ENCODE measurements at places on chromosomes 12 and 14.

GRCh38 chr12:6959058-6959804 lies 8.1 kb downstream of the PTPN6 start:
- H3K4me1 ChIP-seq: peaks cover 77% of the 10 kb centered on the region
- DNase-seq: peak; percentile 77
- H3K27ac ChIP-seq: peak overlapping the region; percentile 98
- H3K4me3 ChIP-seq: peak overlapping the region; percentile 98
- H3K27me3 ChIP-seq: no peaks in the 10 kb centered on the region
- peaks cover 79% of the 10 kb centered on the region for H3K36me3 ChIP-seq

GRCh38 chr12:28104316-28104715 lies 85.9 kb upstream of the CCDC91 start:
- H3K27me3 ChIP-seq: peaks cover 5% of the 10 kb centered on the region
- peaks cover 3% of the 10 kb centered on the region for H3K4me1 ChIP-seq
- no peak for DNase-seq
- no peak overlapping the region for H3K27ac ChIP-seq
- no peaks in the 10 kb centered on the region for H3K36me3 ChIP-seq
- H3K4me3 ChIP-seq: no peak overlapping the region

GRCh38 chr12:49264466-49264872 lies 413 bp upstream of the TUBA1C start:
- peak overlapping the region; percentile 82 for H3K4me3 ChIP-seq
- peak overlapping the region; percentile 81 for H3K27ac ChIP-seq
- DNase-seq: peak; percentile 43
- H3K27me3 ChIP-seq: no peaks in the 10 kb centered on the region

DNA sequence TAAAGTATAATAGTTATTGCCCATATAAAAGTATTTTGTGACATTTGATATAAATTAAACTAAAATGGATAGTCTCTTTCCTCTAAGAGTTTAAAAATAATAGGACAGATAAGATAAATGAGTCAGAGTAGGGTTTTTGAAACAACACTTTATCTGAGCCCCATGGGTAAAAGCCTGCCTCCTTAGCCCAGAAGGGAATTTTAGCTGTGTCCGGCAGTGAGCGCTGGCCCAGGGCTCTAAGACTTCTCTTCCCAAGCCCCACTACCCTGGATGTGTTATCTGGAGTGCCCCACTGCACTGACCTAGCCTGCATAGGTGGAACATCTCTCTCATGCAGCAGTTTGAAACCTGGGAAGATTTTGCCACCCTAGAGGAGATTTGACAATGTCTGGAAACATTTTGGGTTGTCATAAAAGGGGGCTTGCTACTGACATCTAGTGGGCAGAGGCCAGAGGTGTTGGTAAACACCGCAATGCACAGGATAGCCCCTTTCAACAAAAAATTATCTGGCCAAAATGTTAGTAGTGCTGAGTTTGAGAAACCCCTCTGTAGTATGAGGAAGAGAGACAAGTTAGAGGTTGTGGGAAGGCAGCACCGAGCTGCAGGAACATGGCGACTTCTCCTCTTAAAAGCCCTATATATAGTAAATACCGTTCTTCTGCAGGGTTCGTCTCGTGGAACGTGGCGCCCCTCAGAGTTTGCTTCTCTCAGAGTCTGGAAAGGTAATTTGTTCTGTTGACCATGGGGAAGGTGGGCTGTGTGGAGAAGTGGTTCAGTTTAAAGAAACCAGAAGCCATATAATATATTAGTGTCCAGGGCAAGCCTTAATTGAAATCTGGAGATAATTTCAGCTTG lies 29.3 kb upstream of the ATF1 start:
- no peak for DNase-seq
- H3K36me3 ChIP-seq: peaks cover 46% of the 10 kb centered on the region
- no peak overlapping the region for H3K4me3 ChIP-seq

- H3K36me3 ChIP-seq: no peaks in the 10 kb centered on the region
- no peaks in the 10 kb centered on the region for H3K4me1 ChIP-seq
- no peak overlapping the region for H3K27ac ChIP-seq
- no peak overlapping the region for H3K4me3 ChIP-seq
- DNase-seq: no peak
Measured at GRCh38 chr12:44930972-44931600, 55.0 kb upstream of the NELL2 start.

DNA sequence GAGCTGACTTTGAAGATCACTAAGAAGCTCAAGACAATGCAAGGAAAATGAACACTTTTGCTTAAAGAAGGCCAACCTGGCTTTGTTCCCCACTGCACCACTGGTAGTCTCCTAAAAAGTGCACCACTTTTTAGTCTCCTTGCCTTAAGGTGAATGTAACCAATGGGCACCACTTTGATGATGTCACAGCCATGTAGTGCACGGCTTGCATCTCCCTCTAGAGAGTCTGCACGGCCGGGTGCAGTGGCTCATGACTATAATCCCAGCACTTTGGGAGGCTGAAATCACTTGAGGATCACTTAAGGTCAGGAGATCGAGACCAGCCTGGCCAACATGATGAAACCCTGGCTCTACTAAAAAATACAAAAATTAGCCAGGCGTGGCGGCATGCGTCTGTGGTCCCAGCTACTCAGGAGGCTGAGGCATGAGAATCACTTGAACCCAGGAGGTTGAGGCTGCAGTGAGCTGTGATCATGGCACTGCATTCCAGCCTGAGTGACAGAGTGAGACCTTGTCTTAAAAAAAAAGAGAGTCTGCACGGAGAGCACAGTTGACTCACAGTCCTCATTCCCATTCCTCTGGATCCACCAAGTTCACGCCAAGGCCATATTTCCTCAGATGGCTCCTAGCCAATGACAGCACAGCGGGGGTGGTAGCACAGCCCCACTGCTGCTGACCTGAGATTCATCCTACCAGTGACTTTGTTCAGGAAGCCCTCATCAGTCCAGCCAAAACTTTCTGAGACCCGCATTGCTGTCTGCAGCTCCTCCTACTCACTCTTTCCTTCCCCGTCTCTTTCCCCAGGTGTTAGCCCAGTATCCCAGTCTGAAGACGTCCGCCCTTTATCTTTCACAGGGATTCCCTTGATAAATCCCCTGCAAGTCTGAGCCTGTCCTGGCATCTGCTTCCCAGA lies 16.5 kb upstream of the IFT81 start:
- no peaks in the 10 kb centered on the region for H3K4me1 ChIP-seq
- H3K27me3 ChIP-seq: peaks cover 23% of the 10 kb centered on the region
- peak overlapping the region; percentile 48 for H3K27ac ChIP-seq

- no peak for DNase-seq
- H3K4me3 ChIP-seq: no peak overlapping the region
- H3K27me3 ChIP-seq: peaks cover 44% of the 10 kb centered on the region
- no peaks in the 10 kb centered on the region for H3K4me1 ChIP-seq
- H3K36me3 ChIP-seq: no peaks in the 10 kb centered on the region
- no peak overlapping the region for H3K27ac ChIP-seq
Measured at GRCh38 chr12:106084014-106084671, 54.6 kb downstream of the NUAK1 start.

GRCh38 chr12:92503029-92503931 lies 199.5 kb upstream of the PLEKHG7 start:
- DNase-seq: no peak
- H3K27ac ChIP-seq: peak overlapping the region; percentile 71
- H3K4me3 ChIP-seq: no peak overlapping the region
- H3K4me1 ChIP-seq: peaks cover 33% of the 10 kb centered on the region
- H3K27me3 ChIP-seq: no peaks in the 10 kb centered on the region

GRCh38 chr12:101407049-101407435 lies 530 bp downstream of the ARL1 start:
- peak; percentile 15 for DNase-seq
- peak overlapping the region; percentile 99 for H3K4me3 ChIP-seq
- peaks cover 33% of the 10 kb centered on the region for H3K4me1 ChIP-seq
- H3K27me3 ChIP-seq: no peaks in the 10 kb centered on the region
- H3K36me3 ChIP-seq: peaks cover 19% of the 10 kb centered on the region
- H3K27ac ChIP-seq: peak overlapping the region; percentile 98

DNA sequence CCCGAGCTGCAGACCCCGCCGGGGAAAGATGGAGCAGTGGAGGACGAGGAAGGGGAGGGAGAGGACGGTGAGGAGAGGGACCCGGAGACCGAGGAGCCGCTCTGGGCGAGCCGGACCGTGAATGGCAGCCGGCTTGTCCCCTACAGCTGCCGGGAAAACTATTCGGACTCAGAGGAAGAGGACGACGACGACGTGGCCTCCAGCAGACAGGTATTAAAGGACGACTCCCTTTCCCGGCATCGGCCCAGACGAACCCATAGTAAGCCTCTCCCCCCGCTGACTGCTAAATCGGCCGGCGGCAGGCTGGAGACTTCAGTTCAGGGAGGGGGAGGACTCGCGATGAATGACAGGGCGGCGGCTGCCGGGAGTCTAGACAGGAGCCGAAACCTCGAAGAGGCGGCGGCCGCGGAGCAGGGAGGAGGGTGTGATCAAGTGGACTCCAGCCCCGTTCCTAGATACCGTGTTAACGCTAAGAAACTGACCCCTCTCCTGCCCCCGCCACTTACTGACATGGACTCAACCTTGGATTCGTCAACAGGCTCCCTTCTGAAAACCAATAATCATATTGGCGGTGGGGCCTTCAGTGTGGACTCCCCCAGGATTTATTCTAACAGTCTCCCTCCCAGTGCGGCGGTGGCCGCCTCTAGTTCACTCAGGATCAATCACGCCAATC lies 962 bp downstream of the LEMD3 start:
- H3K27me3 ChIP-seq: no peaks in the 10 kb centered on the region
- H3K4me1 ChIP-seq: peaks cover 25% of the 10 kb centered on the region
- peak overlapping the region; percentile 93 for H3K4me3 ChIP-seq
- peak; percentile 61 for DNase-seq
- peak overlapping the region; percentile 99 for H3K27ac ChIP-seq
- peaks cover 23% of the 10 kb centered on the region for H3K36me3 ChIP-seq

GRCh38 chr14:23447361-23448350 lies 12.2 kb upstream of the MYH7 start:
- no peak for DNase-seq
- H3K4me1 ChIP-seq: no peaks in the 10 kb centered on the region
- peaks cover 6% of the 10 kb centered on the region for H3K36me3 ChIP-seq
- no peak overlapping the region for H3K4me3 ChIP-seq

DNA sequence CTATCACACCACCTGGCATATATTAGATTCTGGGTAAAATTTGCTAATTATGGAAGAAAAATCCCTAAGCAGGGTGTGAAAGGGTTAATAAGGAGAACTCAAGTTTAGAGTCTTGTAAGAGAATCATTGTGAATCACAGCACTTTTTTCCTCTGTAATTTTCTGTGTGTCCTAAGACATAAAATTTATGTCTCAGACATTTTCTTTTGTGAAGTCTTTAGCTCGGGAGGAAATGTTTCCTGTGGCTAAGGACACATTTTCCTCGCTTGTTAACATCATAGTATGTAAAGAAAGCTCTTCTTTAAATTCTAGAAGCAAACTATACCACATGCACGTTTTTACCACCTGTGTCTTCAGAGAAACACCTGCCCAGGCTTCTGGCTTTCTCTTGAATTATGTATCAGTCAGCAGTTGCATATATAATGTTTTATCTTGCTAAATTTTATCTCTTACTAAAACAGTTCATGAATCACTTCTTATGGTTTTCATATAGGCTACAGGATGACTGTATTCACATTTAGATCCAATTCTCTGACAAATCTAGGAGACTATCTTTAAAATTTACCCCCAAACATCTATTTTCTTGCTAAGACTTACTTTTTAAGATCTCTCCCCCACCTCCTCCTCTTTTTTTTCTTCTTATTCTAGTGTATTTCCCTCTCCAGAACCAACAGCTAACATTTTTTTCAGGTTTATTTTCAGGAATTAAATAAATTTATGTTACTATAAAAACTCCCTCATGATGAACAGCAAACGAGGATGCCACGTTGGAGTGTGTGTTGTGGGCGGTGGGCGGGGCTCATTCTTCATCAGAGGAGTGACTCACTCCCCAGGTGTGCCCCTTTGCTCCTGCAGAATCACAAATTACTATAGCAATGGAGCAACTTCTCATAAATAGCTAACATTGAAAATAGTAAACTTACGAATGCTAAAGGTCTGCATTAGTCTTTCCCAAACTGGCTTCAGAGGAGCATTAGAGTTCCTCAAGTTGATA lies 11.6 kb upstream of the CSRP2 start:
- H3K27me3 ChIP-seq: peaks cover 63% of the 10 kb centered on the region
- H3K36me3 ChIP-seq: no peaks in the 10 kb centered on the region
- H3K27ac ChIP-seq: no peak overlapping the region
- H3K4me1 ChIP-seq: no peaks in the 10 kb centered on the region
- DNase-seq: no peak
- no peak overlapping the region for H3K4me3 ChIP-seq

DNA sequence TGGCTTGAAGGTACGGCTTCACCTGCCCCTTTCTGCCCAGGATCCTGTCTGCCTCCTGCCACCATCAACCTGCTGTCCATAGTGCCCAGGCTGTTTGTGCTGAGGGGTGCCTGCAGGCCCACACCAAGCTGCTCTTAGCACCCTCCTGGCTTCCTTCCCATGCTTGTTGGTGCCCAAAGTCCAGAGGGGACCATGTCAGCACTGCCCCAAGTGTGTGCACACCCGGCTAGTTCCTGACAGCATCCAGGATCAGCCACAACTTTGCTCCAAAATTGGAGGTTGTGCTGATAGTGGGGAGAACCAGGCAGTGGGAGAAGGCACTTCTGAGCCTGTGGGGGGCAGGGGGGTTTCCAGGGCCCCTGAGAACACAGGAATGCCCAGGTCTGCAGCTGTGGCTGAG lies 44.5 kb upstream of the PRPF39 start:
- no peaks in the 10 kb centered on the region for H3K4me1 ChIP-seq
- H3K27me3 ChIP-seq: no peaks in the 10 kb centered on the region
- no peak overlapping the region for H3K4me3 ChIP-seq
- no peak overlapping the region for H3K27ac ChIP-seq

DNA sequence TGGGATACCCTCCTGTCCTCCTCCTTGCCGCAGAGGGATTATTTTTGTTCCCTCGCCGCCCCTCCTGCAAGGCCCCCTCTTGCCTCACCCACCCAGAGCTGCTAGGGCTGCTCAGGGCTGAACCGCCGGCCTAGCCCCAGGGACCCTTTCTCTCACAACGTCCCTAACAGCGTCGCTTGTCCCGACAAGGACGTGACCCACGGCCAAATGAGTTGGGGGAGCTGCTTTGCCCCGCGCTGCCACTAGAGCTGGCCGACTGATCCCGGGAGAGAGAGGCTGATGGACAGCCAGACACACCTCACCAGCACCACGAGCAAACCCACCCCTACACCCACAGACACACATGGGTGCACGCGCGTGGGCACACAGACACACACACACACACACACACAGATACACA lies 154.6 kb upstream of the ALG10B start:
- H3K4me1 ChIP-seq: no peaks in the 10 kb centered on the region
- H3K36me3 ChIP-seq: no peaks in the 10 kb centered on the region
- H3K27me3 ChIP-seq: no peaks in the 10 kb centered on the region
- H3K4me3 ChIP-seq: no peak overlapping the region
- H3K27ac ChIP-seq: no peak overlapping the region

All from effector memory CD8-positive, alpha-beta T cell (primary cell).